Fibroblast of villous mesenchyme (primary cell): ENCODE measurements at places on chromosomes 3 and 15.
A peak's percentile ranks its signal among the peaks of the same experiment; 100 is the strongest.

GRCh38 chr3:26536955-26537354, 85.6 kb upstream of the LRRC3B start:
- no peak for DNase-seq

- no peak for DNase-seq
These were observed 117.8 kb downstream of the LRIG1 start for GRCh38 chr3:66383023-66383422.

- DNase-seq = no peak
These were observed 18.6 kb upstream of the FSTL1 start for GRCh38 chr3:120469440-120469839.

- no peak for DNase-seq
These were observed 46.3 kb downstream of the SYNM start for GRCh38 chr15:99151156-99151555.

- peak; percentile 95 for DNase-seq
These were observed 136.9 kb downstream of the THSD4 start for GRCh38 chr15:71252044-71252739.

DNA sequence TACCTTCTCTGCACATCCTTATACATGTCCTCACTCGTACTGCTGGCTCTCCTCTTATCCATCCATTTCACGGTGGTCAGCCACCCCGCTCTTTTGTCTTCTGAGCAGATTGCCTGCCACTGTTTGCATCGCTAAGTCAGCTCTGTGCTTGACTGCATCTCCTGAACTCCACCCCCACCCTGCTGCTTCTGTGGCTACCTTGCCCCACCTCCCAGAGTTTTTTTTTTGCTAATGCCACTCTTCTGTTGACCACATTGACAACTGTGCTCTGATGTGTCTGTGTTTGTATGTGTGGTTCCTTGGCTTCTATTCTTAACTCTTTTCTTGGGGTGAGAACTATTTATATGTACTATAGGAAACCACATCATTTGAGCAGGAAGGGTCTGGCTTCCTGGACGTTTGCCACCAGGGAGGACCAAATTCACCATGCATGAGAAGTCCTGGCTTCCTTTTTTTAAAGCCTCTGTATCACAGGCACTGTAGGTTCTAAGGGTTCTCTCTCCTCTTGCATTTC, 12.8 kb upstream of the MTMR10 start:
- DNase-seq = no peak

- DNase-seq = no peak
These were observed 48.6 kb downstream of the RARB start for GRCh38 chr3:25476639-25477038.

DNA sequence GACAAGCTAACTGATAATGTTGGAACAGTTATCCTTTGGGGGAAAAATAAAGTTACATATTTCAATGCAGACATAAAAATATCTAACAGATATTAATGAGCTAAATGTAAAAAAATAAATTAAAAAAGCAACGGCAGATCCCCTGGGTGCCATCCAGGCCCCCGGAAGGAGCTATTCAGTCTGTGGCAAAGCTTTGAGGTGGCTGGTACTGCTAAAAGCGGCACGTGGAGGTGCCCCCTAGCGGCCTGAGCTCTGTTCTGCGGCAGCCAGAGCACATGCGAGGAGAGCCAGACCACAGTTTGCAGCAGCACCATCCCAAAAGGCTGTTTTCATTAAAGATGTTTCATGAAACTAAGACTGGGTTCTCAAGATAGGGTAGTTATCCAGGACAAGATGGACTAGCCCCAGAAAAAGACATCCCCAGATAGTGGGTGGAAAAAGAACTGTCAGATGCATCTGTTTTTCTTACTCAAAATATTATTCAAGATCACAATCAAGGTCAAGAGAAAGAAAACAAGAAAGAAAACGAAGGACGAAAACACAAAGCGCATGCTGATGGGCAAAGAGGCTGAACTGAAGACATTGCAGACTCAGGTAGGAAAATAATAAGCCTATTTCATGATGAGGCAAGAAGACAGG, 18.7 kb downstream of the AP3S2 start:
- DNase-seq = peak; percentile 72

- DNase-seq = no peak
These were observed 542 bp downstream of the GABRA5 start for GRCh38 chr15:26867200-26868007.

DNA sequence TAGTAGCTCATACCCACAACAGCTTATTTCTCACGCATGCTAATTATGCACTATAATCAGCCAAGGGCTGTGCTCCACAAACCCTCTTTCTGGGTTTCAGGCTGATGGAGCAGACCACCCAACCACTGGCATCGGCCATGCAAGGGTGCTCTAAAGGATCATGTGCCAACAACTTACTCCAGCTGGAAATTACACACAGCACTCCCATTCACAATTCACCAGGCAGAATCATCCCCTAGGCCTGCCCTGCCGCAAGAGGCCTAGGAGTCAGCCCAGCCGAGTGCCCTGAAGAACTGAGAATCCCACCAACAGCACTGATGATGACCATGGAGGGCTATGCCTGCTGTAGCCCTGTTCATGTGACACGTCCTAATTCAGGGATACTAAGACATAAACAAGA, 216.2 kb upstream of the CHRNA7 start:
- DNase-seq = no peak

DNA sequence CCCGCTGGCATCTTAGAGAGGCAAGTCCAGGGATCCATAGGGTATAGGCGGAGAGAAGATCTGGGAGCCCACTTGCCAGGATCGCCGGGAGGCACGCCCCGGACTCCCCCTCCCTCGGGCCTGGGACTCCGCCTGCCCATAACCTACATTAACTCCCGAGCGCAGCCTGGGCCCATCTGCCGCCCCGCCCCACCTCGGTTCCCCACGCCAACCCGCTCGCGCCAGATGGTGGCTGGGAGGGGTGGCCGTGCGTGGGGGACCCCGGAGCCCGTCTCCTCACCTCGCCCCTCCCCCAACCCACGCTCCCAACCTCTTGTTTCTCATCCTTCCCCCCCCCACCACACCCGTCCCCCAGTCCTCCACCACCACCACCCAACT, 1.7 kb upstream of the DLL4 start:
- DNase-seq = no peak

DNA sequence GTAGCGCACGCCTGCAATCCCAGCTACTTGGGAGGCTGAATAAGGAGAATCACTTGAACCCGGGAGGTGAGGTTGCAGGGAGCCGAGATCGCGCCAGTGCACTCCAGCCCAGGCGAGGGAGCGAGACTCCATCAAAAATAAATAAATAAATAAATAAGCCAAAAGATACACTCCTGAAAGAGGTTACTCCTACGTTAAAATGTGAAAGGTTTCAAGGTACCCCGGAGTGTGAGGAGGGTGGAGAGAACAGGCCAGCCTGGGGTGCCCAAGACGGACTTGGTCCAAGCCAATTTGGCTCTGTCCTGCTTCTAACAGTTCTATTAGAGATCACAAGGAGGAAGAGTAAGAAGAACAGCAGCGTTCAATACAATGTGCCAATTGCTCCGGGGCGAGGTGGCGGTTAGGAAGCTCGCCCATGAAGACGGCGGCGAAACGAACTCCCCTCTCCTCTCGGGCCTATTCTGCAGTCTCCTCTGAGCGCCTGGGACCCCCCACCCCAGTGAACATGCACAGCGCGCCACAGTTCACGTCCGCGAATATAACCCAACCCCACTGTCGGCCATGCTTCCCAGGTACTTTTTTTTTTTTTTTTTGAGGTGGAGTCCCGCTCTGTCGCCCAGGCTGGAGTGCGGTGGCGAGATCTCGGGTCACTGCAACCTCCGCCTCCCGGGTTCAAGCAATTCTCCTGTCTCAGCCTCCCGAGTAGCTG, 942 bp downstream of the ELP6 start:
- peak; percentile 35 for DNase-seq

- DNase-seq = no peak
These were observed 612.7 kb downstream of the ROBO2 start for GRCh38 chr3:77652624-77653023.

- no peak for DNase-seq
These were observed 23.6 kb upstream of the CSPG4 start for GRCh38 chr15:75736256-75736655.

GRCh38 chr15:92611995-92612745, 43.4 kb downstream of the FAM174B start:
- DNase-seq = peak; percentile 38

GRCh38 chr15:72271895-72272212, 500 bp downstream of the PARP6 start:
- peak; percentile 28 for DNase-seq

GRCh38 chr3:128067489-128067888, 15.3 kb downstream of the SEC61A1 start:
- no peak for DNase-seq

GRCh38 chr15:38696109-38696727, 131.6 kb upstream of the RASGRP1 start:
- peak; percentile 22 for DNase-seq

DNA sequence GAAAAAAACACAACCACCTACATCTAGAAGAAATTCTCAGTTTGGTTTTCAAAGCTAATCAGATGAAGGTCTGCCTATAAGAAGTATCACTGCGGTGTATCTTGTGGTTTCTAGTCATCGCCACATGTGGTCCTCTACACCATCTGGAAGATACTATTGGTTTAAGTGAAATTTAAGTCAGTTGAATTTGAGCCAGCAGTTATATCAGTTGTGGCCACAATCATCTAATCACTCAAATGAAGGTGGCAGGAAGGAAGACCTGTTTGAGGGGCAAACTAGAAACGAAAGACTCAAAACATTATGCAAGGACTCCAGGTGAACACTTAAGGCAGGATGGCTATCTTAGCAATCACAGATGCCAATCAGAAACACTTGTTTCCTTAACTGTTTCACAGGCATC, 48.7 kb downstream of the ETV5 start:
- no peak for DNase-seq

DNA sequence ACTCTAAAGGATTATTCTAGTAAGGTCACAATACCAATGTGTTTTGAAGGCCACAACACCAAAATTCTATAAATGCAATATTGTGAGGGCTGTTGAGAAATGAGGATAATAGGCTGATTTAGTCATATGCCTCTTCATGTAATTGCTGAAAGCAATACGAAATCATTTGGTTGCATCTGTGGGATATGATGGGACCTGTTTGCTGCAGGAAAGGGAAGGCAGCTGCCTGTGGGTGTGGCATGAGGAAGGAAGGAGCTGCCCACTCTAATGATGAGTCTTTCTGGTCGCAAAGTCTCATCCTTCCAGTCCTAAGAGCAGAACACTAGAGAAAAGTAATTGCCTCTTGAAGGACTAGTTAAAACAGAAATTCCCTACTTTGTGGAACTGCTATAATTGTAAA, 245.3 kb upstream of the ZPLD1 start:
- no peak for DNase-seq

DNA sequence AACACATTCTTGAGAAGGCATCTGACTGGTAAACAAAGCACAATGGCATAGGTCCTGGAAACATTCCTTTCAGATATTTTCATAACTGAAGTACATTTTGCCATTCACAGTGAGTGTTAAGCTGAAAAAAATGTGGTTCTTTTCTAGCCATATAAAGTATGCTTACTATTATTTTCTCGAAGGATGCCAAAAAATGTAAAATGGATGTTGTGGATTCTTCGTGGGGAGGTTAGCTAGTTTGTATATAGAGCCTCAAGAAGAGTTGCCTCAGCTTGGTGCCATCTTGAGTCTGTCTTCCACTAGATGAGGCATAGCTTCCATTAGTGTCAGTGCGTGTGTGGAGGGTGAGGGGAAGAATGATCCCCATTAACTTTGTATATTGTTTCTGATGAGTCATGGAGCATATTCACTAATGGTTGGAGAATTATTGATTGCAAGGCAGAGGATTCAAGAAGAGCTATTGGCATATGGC, 4.1 kb downstream of the MBNL1 start:
- DNase-seq = peak; percentile 65

DNA sequence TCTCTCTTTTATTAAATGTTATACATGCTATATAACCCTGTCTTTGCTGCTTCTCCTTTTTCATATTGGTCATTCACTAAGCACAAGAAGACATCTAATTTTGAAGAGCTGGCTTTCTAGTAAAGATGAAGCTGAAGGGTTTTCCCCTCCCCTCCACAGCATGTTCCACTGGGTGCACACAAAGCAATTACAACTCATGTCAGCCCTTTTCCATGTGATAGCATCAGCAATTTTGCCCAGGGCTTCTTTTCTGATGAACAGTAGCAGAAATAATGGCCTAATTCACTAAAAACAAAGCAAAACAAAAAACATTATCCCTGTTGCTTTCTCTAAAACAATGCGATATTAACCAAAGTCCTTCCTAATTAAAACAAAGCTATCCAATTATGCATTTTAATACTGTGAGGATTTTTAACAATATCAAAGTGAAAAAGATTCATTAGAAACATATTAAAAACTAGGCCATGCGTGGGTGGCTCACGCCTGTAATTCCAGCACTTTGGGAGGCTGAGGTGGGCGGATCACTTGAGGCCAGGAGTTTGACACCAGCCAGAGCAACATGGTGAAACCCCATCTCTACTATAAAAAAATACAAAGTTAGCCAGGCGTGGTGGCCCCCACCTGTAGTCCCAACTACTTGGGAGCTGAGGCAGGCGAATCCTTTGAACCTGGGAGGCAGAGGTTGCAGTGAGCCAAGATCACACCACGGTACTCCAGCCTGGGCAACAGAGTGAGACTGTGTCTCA, 12.2 kb upstream of the PIK3R4 start:
- no peak for DNase-seq

GRCh38 chr3:45170096-45170495, 23.9 kb upstream of the CDCP1 start:
- DNase-seq = no peak

DNA sequence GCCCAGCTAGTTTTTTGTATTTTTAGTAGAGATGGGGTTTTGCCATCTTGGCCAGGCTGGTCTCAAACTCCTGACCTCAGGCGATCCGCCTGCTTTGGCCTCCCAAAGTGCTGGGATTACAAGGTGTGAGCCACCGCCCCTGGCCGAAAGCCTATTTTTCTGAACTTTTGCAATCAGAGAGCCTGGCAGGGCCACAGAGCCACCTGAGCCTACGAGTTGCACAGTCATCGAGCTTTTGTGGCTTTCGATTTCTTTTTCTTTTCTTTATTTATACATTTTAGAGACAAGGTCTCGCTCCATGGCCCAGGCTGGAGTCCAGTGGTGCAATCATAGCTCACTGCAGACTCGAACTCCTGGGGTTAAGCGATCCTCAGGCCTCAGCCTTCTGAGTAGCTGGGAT, 140.4 kb downstream of the NSMCE3 start:
- DNase-seq = no peak

GRCh38 chr15:64191971-64192830, 29.4 kb upstream of the PPIB start:
- no peak for DNase-seq

DNA sequence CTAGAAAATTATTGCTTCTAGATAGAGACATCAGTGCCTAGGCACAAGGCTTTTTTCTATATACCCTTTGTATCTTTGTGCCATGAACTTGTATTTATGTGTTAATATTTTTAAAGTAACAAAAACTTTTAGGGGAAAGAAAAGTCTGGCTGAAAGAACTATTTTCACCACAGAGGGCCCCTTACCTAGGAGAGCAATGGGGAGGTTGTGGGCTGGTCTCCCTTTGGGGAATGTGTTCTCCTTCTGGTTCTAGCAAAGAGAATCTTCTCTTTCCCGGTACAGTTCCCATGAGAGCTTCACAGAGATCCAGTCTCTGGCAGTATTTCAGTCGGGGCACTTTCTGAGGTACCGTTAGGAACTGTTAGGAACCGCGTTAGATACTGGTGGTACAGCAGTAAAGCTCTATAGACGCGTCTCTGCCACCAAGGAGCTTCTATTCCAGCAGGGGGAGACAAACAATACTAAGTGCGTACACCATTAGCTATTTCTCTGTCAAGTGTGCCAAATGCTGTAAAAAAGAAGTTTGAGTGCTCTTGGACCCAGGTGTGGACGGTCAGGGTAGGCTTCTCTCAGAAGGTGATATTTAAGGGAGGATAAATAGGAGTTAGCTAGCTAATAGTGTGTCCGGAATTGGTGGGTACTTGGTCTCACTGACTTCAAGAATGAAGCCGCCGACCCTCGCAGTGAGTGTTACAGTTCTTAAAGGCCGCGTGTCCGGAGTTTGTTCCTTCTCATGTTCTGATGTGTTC, 4.6 kb upstream of the EPB42 start:
- DNase-seq = peak; percentile 64
